ENCODE measurements at places on chromosomes 1 and 21.

DNA sequence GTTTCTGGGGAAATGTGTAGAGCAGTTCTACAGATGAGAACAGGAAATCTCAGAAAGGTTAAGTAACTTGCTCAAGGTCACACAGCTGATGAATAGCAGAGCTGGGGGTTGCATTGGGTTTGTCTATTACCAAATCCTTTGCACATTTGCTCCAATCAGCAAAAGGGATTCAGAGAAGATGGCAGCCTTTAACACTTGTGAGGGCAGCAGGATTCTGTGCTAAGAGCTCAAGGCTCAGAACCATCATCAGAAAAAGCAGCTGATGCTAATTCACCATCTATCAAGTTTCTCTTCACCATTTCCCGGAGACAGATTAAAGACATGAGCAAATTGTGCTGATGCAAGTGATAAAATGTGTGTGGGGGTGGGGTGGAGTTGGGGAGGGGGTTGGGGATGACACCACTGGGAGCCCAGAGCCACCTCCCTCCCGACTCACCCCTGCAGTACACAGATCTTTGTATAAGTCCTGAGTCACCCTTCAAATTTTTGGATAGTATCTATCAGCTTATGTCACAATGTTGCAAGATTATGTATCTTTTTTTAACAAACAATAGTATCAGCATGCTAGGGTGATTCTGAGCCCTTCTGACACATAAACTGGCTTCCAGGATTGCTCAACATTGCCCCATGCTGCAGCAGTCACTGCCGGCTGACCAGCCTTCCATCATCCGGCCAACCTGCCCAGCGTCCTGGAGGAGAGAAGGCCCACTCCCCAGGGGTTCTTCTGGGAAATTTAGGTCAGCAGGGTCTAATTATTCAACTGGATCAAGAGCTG is 2.8 kb upstream of the SPSB1 start:
- peak; percentile 90 for DNase-seq

GRCh38 chr21:34992736-34993398 is 56.2 kb downstream of the RUNX1 start:
- no peak for DNase-seq

DNA sequence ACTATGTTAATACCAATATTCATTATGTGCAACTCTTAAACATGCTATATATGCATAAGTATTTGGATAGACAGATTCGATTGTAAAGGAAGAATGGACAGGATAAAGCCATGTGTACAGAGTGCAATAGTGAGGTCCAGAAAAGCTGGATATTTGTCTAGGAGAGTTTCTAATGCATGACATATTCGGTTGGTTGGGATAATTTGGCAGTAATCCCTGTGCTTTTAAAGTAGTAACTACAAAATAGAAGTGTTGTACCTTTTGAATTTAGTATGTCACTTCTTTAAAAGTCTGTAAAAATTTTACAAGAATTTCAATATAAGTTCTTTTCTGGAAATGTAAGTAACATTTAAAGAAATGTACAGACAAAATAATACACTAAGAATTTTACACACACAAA is 774.5 kb downstream of the USP25 start:
- DNase-seq = no peak

GRCh38 chr1:24373710-24374109 is 39.9 kb downstream of the STPG1 start:
- DNase-seq = no peak

DNA sequence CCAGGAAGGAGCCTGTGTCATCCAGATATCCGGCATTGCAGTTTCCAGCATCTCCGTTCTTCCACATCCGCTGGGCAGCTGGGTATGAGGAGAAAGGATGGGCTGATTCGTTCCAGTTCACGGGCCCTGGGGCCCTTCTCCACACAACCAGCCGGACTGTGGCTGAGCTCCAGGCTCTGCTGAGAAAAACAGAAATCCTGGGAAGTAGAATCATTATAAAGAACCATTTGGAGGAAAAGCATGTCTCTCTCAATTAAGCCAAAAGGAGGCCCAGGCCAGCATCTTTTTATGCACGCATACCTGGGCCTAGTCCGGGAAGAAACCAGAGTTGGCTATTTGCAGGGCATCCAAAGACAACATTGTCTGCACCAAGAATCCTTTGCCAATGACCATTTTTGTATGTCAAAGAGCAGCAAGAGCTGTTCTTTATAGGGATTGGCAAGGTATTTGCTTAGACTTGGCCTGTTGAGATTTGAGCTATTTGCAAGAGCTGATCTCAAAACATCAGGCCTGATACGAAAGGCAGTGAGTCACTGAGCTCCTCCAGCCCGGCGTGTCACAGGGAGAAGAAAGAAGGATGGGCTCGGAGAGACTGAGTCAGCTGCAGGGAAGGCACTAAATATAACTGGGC is 84.9 kb upstream of the ARHGEF16 start:
- no peak for DNase-seq

DNA sequence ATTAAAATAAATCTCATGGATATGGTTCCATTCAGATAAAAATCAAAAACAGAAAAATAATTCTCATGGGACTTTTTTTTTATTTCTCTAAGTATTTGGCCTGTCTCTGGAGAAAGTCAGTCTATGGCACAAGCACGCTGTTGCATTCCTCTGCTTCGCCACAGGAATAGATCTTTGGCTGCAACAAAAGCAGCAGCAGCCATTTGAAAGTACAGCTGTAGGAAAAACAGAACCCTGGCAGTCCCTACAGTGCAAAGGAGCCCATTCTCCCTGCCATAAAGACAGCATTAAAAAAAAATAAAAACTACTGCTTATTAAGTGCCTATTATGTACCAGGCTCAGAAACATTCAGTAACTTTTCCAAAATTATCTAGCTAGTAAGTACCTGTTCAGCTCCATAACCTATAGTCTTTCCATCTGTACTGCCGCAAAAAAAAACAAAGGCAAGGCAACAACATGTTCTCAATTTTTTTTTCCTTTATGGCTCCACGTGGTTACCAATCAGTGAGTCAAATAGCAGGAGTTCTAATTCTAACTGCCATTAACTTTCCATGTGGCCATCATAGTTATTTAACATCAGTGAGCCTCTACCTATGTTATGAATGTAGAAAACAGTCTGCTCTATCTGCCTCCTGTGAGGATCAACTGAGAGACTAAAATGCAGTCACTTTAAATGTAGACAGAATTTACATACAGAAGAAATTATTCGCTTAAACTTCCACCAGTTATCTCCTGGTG is 22.7 kb downstream of the SLC35D1 start:
- no peak for DNase-seq

DNA sequence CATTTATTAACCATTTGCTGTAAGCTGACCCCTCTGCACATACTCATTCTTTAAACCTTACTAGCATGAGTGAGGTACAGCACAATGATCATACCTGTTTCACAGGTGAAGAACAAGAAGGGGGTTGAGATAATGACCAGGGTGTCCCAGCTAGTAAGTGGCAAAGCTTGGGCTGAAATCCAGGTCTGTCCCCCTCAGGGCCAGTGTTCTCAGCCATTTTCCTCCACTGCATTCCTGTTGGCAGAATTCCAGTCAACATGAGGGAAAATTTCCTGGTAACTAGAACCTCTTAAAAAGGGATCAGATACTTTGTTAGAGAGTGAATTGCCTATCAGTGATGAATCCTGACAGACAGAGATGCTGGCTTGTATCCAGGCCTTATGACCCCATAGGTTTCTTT is 48.1 kb downstream of the SPATA46 start:
- no peak for DNase-seq

DNA sequence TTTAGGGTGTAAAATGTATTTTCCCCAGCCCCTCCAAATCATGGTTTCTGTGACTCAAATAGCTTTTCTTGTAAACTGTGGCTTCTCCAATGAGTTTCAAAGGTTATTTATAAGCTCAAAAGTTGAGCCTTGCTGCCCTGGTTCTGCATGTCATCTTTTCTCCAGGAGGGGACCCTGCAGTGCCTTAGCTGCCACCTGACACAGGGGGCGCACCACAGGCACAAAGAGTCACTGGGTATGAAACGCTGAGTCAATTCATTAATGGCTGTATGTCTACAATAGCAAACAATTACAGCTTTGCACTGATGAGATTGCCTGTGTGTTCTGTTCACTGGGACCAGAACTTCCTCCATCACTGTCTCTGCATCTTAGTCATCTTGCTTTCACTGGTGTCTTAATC is 100.8 kb downstream of the PCP4 start:
- DNase-seq = no peak

GRCh38 chr21:45093035-45093532 is 18.7 kb downstream of the ADARB1 start:
- no peak for DNase-seq

DNA sequence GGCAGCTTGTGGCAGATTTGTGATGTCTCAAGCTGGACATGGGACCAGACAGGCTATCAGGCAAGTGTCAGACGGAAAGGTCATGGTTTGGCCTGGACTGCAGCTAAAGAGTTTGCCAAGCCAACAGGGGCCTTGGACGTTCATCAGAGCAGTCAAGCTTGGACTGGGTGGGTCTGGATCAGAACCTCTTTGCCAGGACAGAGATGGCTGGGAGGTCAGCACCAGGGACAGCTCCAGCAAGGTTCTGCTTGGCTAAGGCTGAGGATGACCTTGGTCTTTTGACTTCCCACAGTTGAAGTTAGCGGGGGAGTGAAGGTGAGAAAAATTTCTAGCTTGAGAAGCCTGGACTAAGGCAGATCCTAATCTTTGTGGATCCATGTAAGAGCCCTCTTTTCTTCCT is 68.1 kb downstream of the GRIK3 start:
- DNase-seq = no peak

- no peak for DNase-seq
These were observed 313.0 kb downstream of the RYR2 start for GRCh38 chr1:237355022-237355421.

DNA sequence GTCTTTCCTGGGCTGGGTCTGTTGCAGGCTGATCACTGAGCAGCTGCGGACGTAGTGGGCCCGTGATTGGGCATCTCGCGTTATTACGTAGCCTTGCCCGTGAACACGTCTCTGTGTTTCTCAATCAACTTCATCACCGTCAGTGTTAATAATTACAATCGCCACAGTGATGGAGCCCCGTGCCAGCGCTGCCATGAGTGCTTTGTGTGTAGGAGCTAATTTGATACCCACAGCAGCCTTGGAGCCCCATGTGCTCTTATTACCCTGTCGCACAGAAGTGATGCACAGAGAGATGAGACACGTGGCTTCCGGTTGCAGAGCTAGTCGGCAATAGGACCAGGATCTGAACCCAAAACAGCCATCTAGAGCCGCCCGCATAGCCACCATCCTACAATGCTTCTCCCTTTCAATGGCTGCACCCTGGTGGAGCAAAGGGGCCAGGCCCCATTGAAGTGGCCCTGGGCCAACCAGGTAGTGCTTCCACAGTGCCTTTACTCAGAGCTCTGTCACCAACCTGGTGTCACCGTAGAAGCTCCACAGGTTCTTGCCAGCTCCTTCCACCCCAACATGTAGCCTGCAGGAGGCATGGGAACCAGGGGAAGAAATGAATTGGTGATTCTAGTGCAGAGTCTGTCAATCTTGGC is 398.5 kb upstream of the VAMP3 start:
- no peak for DNase-seq

DNA sequence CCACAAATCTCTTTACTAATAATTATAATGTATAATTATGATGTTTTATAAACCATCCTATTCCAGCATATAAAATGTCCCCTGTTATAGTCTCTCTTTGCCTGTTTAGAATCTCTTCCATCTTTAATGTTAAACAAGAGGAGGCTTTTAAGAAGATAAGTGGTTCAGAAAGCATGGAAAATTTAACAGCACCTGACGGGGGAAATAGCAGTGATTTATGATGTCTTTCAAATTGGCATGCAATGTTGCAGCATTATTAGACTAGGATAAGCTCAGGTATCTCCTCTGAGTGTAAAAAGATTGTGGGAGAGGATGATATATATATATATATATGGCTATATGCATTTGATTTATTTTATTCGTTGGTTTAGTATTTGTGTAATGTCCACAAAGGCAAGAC is 24.4 kb downstream of the GIPC2 start:
- DNase-seq = no peak

- DNase-seq = no peak
These were observed 543.7 kb downstream of the NPHP4 start for GRCh38 chr1:5448486-5448885.

DNA sequence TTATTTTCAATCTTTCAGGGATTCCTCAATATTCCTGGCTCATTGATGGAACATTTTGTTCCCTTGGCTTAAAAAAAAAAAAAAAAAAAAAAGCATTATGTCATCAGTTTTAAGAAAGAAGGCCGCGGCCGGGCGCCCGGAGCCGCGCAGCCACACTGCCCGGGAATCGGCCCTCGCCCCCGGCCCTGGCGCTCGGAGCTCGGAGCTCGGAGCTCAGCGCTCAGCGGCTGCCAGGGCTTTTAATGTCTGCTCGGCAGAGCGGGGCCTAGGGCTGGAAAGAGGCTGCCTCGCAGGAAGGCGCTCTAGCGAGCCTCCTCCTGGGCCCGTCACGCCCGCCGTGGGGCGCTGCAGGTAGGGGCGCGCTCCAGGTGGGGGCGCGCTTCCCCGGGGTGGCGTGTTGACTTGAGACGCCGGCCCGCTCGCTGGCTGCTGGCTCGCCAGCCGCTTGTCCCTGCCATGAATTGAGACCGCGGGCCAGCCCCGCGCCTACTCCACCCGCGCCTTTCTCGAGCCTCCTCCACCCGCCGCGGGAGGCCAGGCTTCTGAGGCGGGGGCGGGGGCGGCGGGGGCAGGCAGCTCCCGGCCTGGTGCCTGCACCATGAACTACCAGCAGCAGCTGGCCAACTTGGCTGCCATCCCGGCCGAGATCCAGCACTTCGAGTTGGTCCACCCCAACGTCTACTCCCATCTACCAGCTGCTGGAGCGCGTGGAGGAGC is 5.4 kb upstream of the TDRD5 start:
- no peak for DNase-seq

- DNase-seq = peak; percentile 19
These were observed 113.9 kb upstream of the DPT start for GRCh38 chr1:168842916-168843315.

- no peak for DNase-seq
These were observed 165.8 kb upstream of the EDN2 start for GRCh38 chr1:41650028-41650880.

DNA sequence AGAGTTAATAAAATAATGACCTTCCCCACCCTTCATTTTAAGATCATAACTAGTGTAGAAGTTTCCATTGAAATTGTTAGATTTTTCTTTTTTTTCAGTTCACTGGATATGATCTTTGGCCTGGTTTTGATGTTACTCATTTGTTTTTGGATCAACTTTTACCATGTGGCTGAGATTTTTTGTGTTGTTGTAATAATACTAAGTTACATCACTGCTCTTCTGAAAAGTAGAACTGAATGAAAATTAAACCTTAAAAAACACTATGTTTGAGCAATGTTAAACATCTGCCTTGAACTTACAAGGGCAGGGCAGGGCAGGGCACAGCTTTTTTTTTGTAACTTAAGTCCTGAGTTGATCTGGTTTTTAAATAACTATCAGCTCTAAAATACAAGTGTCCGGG is 204.8 kb upstream of the ADAMTS5 start:
- no peak for DNase-seq

GRCh38 chr21:25845729-25846256 is 111.0 kb downstream of the GABPA start:
- no peak for DNase-seq

DNA sequence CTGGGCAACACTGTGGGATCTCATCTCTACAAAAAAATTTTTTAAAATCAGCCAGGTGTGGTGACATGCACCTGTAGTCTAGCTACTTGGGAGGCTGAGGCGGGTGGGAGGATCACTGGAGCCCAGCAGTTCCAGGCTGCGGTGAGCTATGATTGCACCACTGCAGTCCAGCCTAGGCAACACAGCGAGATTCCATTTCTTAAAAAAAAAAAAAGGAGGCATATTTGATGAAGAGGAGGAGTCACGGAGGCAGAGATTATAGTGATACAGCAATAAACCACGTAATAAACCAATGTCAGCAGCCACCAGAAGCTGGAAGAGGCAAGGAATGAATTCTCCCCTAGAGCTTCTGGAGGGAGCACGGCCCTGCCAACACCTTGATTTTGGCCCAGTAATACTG is 4.0 kb downstream of the LIX1L start:
- DNase-seq = no peak

Measured in epithelial cell of proximal tubule (primary cell).